ENCODE measurements at places on chromosomes 2 and 18.

GRCh38 chr2:98693477-98693876 is 37.5 kb downstream of the MGAT4A start:
- no peak for DNase-seq

DNA sequence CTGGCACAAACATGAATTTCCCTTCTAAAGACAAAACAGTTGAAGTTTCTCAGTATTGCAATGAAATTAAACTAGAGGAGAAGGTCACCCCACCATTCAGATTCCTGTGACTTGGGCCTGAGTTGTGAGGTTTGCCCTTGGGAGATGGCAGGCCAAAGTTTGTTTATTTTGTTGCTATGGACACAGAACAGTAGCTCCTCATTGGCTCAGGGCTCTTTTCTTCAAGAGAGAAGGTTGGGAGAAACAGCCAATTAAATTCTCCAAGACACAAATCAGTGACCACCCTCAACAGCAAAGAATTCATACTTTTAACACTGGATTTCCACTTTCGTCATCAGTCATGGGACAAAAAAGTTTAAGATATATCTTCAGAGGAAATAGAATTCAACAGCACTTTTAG is at the start of gene FLACC1:
Gene FLACC1, minus strand, starts transcription at position 125 of the 400 bp plus-strand sequence. CDS start 5,941 bp downstream, outside the sequence.
- no peak for DNase-seq

DNA sequence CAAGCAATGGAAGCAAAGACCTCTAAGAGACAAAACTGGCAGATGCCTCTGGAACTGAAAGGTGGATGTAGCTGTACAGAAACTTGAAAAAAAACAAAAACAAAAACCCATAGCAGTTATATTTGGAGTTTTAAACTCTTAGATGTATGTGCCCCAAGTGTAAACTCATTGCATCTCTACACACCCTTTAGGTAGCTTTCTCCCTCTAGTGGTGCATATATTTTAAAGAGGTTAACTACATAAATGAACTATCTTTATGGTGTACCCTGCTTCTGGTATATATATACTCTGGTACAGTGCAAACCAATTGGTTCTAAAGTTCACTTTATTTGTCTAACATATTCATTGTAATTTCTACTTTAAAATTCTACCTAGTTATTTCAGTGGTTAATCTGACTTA is 518.2 kb downstream of the NRXN1 start:
- no peak for DNase-seq

- no peak for DNase-seq
These were observed 228.5 kb downstream of the RTP5 start for GRCh38 chr2:242098034-242098433.

- no peak for DNase-seq
These were observed 227.5 kb downstream of the SH3RF3 start for GRCh38 chr2:109356324-109357035.

DNA sequence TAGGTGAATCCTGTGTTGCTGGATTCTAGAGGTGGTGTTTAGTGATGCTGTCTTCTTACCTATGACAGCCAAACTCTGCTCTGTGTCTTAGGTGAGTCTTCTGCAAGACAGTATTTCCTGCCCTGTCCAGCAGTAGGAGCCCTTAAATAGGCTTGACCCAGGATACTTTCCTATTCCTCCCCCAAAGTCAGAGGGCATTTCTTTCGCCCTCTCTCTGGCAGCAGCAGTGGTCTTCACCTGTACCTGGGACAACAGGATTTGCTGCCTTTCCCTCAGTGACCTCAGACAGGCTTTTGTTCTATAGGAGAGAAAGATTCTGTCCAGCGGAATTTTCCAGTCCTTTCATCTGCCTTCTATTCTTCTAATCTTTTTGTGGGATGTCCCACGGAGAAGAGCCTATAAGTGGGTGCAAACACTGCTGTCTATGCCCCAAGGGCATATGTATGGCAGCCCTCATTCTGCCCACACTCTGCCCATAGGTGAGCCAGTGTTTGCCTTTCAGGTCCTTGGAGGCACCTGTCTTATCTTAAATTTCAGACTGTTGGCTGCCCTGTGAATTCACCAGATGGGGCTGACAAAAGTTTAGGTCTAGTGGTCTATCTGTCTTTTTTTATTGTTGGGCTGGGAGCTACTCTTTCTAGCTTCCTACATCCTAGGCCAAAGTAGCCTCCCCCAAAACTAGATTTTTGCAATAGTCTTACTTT is 177.3 kb upstream of the SPOPL start:
- DNase-seq = no peak

GRCh38 chr2:183838295-183838694 is 714.1 kb downstream of the NUP35 start:
- no peak for DNase-seq

DNA sequence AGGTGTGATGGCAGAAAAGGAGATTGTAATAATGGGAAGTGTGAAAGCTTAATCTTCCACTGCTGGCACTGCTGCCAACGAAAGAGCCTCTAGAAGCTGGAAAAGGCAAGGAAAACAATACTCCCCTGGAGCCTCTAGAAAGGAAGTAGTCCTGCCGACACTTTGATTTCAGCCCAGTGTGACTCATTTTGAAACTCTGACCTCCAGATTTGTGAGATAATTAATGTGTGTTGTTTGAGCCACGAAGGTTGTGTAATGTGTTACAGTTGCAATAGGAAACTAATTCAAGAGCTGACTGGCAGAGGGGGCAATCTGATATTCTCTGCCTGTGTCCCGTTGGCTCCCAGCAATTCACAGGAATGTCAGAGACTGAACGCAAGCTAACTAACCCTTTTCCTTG is 219.2 kb upstream of the UBE2E3 start:
- DNase-seq = no peak

DNA sequence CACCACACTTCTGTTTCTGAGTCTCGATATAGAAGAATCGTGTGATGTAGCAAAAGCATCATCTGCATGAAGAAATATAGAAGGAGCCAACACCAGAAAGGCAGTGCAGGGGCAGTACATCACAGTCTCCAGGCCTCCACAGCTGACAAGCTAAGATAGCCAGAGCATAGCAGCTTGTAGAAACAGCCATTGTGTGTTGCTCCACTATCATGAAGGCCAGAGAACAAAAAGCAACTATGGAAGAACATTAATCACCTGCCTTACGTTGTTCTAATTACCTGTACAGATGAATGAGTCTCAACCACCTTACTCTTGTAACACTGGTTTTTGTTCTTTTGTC is 129.0 kb downstream of the RND3 start:
- DNase-seq = no peak

- no peak for DNase-seq
These were observed 27.6 kb downstream of the HK2 start for GRCh38 chr2:74861531-74861930.

DNA sequence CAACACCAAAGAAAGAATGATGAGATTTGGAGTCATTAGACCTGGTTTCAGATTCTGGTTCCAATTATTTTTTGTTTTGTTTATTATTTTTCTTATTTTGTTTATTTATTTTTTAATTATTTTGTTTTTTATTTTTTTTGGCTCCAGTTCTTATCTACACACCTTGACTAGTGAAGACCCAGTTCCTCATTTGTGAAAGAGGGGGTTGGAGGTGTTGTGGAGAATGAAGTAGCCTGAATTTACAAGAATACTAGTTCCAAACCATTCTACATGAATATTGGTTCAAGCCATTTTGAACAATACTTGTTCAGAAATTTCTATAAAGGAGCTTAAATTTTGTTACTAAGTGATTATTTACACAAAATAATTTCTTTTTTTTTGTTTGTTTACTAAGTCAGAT is 6.9 kb upstream of the KCNJ13 start:
- no peak for DNase-seq

- DNase-seq = no peak
These were observed 158.9 kb upstream of the HNRNPA3 start for GRCh38 chr2:177053716-177054115.

DNA sequence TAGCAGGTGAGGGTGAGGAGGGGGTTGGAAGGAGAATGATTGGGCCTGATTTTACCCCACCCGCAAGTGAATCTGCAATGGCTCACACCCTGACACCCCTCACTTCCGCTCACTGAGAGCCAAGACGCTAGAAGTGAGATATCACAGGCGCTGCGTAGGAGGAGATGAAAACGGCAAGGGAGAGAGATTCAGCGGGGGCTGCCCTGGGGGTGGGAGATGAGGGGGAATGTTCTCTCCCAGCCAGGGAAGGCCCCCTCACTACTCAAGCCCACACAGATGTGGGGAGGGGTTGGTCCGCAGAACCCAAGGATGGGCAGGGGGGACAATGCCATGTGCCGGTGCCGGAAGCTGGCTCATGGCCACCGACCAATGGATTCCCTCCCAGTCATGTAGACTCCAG is 32.9 kb downstream of the LOXHD1 start:
- peak; percentile 14 for DNase-seq

- DNase-seq = no peak
These were observed 31.2 kb downstream of the GULP1 start for GRCh38 chr2:188322569-188323551.

DNA sequence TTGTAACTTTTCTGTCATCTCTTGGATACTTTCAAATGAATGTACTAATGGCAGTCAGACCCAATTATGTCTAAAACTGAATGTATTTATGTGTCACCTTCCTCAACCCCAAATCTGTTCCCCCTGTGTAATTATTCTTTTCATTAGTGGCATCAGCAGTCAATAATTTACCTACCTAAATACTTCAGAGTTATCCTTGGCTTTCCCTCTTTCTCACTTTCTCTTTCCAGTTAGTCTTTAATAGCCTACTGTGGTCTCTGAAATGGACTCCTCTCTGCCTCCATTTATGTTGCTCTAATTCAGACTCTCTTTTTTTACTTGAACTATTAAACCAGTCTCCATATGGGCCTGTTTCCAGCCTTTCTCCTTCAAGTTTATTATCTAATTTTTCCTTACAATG is 21.0 kb downstream of the C18orf63 start:
- no peak for DNase-seq

DNA sequence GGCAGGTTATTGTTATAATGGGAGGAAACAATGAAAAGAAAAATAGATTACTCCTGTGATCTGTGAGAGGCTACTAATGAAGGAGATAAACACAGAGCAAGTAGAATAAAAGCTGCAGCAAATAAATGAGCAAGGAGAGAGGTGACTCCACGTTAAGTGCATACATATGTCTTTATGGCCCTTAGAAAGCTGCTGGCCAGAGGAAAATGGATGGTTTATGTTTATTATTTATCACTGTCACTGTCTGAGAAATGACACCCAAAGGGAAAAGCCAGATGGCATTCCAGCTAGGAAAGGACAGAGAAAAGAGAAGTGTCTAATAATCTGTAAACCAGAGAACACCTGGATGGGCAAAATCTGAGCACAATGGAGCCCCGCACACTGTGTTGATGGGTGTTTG is 122.9 kb upstream of the DDX18 start:
- no peak for DNase-seq

DNA sequence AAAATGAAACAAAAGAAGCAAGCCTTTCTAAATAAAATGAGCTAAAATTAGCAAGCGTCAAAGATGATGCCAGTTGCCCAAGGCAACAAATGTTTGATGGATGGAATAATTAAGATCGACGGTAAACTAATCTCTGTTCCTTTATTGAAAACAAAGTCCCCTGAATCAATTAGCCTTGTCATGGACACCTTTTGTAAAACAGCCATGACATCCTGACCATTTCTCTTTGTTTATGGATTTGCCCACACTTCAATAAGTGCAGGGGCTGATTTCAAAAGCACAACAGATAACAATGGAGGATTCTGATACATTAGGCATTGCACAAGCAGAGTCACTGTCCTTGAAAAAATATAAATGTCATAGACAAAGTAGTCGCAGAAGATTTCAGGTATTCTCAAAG is 160.1 kb upstream of the HNRNPA3 start:
- no peak for DNase-seq

DNA sequence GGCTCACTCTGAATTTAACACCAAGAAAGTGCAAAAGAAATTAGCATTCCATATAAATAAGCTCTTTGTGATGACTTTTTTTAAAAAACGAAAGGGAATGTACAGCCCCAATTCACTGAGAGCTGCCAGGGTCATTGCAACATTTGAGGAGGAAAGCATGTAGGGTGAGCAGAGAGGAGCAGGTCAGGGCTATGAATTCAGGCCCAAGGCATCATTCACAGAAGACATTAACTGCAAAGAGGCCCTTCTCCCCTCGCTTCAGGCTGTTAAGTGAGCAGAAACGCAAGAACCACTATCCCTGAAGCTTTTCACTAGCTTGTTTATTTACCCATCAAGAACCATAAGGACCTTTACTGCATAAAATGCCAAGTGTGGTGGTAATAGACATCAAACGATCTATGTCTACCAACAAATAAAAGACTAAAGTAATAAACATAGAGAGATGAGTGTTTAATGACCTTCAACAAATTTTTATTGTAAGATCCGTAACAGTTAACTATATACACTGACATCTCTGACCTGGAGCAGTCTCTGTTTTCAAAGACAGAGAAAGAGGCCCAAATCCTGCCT is 333.1 kb upstream of the HNRNPA3 start:
- DNase-seq = no peak

DNA sequence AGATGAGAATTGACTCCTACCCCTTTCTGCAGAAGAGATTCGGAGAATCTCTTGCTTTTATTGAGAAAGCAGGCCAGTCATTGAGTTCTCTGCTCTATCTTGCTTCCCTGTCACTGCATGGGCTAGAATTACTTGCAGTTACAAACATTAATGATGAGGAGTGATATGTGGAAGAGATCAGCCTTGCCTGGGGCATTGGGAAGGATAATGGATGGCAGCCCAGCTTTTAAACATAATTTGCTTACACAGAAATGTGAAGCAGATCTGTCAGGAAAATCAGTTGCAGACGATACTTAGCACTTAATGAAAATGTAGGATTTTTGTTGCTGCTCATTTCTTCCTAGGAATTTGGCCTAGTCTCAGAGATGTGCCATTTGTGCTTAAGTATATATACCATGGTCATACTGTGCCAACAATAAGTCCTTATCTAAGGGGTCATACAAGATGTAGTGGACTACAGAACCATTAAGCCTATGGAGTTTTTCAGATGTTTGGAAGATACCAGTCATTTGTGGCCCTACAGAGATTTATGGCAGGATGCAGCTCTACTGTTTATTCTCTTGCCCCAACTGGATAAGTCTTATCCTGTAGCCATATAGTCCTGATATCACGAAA is 92.7 kb downstream of the XRCC5 start:
- no peak for DNase-seq

DNA sequence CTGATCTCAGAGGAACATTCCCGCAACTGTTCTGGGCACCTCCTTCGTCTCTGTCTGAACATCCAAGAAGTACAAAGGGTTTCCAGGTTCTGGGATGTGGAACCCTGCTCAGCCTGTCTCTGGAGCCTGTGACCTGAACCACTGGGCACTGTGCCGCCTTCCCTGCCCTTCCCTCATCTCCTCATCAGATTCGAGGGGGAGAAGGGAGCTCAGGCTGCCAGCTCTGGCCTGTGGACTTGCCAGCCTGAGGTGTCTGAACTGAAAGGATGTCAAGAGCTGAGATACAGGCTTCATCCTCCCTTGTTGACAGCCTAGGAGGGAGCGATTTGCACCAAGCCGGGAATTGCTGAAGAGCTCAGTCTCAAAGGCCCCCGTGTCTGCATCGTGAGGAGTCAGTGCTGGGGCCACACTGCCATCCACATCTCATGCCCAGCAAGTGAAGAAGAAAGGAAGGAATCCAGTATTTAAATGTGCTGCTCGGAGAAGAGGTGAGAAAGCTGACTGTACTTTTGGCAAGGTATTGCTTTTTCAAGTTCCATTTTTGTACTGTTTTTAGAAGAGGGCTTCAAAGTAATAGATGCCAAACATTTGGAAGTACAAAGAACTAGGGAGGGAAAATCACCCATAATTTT is 12.6 kb downstream of the NEU2 start:
- DNase-seq = no peak
